ENCODE measurements at places on chromosomes 5 and 9. TPM values are rescaled to one million over a fixed set of nuclear protein-coding genes. Genes with fewer than 3 reads are reported as not detected.

HSPB3 gene
- not detected for total RNA-seq

IPO11 gene
- total RNA-seq, result 43.4 TPM

OR1J2 gene
- total RNA-seq, result not detected

OR1Q1 gene
- not detected for total RNA-seq

HMMR gene
- total RNA-seq, result 52.7 TPM

UNC13B gene
- 24.4 TPM for total RNA-seq

DNA sequence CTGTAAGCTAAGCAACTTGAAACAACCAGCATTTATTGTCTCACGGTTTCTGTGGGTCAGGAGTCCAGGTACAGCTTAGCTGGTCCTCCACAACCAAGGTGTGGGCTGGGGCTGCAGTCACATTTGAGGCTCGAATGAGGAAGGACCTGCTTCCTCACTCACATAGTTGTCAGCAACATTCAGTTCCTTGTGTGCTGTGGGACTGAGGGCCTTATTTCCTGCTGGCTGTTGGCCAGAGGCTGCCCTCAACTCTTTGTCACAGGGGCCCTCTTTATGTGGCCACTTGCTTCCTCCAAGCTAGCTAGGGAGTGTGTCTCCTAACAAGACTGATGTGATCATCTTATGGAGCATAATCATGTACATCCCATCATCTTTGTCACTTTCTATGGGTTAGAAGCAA is 29.2 kb upstream of the SEMA4D start:
- H3K27me3 ChIP-seq, result no peaks in the 10 kb centered on the region
- H3K27ac ChIP-seq, result no peak overlapping the region
- H3K36me3 ChIP-seq, result peaks cover 5% of the 10 kb centered on the region
- no peak overlapping the region for H3K4me3 ChIP-seq

- no peak overlapping the region for H3K27ac ChIP-seq
- no peaks in the 10 kb centered on the region for H3K36me3 ChIP-seq
- DNase-seq, result peak; percentile 13
- no peak overlapping the region for H3K4me3 ChIP-seq
Observed at GRCh38 chr9:83544002-83544698, 5.9 kb upstream of the FRMD3 start.

DNA sequence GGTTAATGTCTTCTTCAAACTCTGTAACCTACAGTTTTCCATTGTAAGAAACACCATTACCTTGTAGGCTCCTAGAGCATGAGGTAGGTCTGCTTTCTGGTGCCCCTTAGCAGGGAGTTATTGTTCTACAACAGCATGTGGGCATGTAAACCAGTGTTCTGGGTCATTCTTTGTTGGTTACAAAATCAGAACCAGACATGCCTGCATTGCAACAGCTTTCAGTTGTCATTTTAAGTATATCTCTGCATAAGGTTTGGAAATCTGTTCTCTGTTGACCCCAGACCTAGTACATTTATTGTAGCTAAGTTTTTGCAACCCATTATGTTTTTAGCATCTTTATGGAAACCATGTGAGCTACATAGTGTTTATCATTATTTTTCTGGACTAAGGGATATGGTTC is 10.9 kb downstream of the RGMB start:
- H3K27ac ChIP-seq, result no peak overlapping the region
- H3K36me3 ChIP-seq, result peaks cover 48% of the 10 kb centered on the region
- DNase-seq, result no peak

DNA sequence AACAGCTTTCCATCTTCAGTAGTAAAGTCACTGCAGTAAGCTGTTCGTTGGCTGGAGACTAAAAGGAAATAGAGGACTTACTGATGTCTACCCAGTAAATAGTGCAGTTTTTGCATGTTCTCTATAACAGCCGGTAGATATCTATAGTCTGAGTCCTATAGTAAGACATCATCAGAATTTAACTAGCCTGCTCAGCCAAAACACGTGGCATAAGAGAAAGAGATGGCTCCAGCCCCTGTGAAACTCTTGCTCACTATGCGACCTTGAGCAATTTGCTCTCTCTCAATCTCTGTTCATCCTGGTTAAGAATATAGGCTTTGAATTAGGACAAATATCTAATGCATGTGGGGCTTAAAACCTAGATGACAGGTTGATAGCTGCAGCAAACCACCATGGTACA is 201.6 kb upstream of the PAPPA start:
- H3K4me1 ChIP-seq, result no peaks in the 10 kb centered on the region
- DNase-seq, result no peak
- H3K27ac ChIP-seq, result no peak overlapping the region
- H3K4me3 ChIP-seq, result no peak overlapping the region
- H3K36me3 ChIP-seq, result no peaks in the 10 kb centered on the region

GRCh38 chr5:102716017-102716416 is 39.1 kb upstream of the PAM start:
- H3K27ac ChIP-seq, result no peak overlapping the region
- no peaks in the 10 kb centered on the region for H3K36me3 ChIP-seq
- peaks cover 35% of the 10 kb centered on the region for H3K4me1 ChIP-seq
- no peaks in the 10 kb centered on the region for H3K27me3 ChIP-seq
- no peak overlapping the region for H3K4me3 ChIP-seq

GRCh38 chr9:114813717-114814418 is 8.0 kb upstream of the TNFSF15 start:
- H3K36me3 ChIP-seq, result no peaks in the 10 kb centered on the region
- no peak for DNase-seq

DNA sequence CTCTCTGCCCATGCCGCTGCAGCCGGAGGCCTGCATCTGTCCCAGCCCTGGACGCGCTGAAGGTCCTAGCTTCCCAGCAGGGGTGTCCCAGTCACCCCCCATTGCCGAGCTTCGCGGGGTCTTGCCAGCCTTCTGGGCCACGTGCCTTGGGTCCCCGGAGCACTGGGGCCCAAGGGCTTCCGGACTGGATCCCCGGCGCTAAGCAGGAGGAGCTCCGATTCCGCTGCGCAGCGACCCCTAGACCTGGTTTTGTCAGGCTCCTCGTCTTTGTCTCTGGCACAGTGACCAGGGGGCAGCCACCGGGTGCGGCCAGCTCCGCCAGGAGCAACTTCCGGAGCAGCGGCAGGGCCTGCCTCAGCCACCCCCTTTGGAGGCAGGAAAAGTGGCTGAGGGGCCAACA is 3.3 kb upstream of the IRX1 start:
- H3K27me3 ChIP-seq, result no peaks in the 10 kb centered on the region
- H3K4me3 ChIP-seq, result no peak overlapping the region

DNA sequence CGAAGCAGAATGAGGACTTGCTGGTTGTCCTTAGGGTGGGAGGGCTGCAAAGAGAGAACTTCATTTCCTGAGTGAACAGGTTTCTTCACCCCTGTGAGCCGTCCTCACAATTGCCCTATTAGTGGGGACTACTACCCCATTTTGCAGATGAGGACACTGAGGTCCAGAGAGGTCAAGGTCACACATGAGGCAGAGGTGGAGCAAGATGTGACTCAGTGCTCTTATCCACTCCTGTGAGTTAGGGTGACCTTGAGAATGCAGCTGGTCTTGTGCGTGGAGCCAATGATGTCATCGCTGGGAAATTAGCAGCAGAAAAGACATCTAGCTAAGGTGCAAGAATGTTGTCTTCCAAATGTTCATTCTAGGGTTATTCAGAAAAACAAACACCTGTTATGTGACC is 26.9 kb downstream of the GPRIN1 start:
- H3K27me3 ChIP-seq, result no peaks in the 10 kb centered on the region
- H3K36me3 ChIP-seq, result no peaks in the 10 kb centered on the region
- H3K27ac ChIP-seq, result no peak overlapping the region
- DNase-seq, result no peak

DNA sequence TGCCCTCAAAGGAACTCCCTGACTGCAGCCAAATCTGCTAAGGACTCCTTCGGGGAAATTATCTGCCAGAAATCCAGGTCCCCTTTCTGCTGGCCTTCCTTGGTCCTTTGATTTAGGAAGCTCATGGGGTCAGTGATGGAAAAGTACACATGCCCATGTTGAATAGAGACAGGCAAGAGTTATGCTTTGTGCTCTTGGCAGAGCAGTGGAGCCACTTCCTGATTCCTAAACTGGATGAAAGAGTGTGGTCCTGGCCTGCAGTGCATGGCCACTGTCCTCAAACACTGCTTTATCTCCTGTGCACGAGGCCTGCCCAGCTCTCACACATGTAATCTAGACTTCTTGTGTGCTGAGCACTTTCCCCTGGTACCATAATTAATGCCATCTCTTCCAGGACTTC is 2.0 kb upstream of the EBF1 start:
- H3K27me3 ChIP-seq, result peaks cover 97% of the 10 kb centered on the region
- H3K4me3 ChIP-seq, result no peak overlapping the region
- no peak overlapping the region for H3K27ac ChIP-seq
- H3K4me1 ChIP-seq, result peaks cover 21% of the 10 kb centered on the region
- no peak for DNase-seq

DNA sequence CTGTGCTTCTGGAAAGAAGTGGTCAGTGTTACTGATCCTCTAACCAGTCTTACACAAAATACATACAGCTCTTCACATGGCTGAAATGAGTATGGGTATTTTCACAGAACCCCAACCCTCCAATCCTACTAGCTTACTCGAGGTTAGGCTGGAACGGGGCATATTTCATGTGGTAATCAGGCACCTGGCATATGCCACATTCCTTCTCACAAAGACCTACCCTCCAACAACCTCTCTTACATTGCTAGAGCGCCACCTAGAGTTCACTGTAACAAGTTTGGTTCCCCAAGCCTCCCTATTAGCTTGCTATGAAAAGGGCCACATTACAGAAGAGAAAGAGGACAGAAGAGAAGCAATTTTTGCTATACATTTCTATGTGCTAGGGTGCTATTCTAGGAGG is 597.3 kb downstream of the PRELID2 start:
- no peak overlapping the region for H3K27ac ChIP-seq
- H3K4me3 ChIP-seq, result no peak overlapping the region
- DNase-seq, result peak; percentile 75
- no peaks in the 10 kb centered on the region for H3K36me3 ChIP-seq

- no peak for DNase-seq
- peaks cover 32% of the 10 kb centered on the region for H3K4me1 ChIP-seq
- no peaks in the 10 kb centered on the region for H3K36me3 ChIP-seq
- H3K27me3 ChIP-seq, result no peaks in the 10 kb centered on the region
- H3K4me3 ChIP-seq, result no peak overlapping the region
Observed at GRCh38 chr5:134242146-134242545, 16.3 kb upstream of the PPP2CA start.

- no peak for DNase-seq
- no peak overlapping the region for H3K4me3 ChIP-seq
- peaks cover 29% of the 10 kb centered on the region for H3K4me1 ChIP-seq
- H3K27ac ChIP-seq, result no peak overlapping the region
Observed at GRCh38 chr5:392431-392988, 50.5 kb upstream of the EXOC3 start.

DNA sequence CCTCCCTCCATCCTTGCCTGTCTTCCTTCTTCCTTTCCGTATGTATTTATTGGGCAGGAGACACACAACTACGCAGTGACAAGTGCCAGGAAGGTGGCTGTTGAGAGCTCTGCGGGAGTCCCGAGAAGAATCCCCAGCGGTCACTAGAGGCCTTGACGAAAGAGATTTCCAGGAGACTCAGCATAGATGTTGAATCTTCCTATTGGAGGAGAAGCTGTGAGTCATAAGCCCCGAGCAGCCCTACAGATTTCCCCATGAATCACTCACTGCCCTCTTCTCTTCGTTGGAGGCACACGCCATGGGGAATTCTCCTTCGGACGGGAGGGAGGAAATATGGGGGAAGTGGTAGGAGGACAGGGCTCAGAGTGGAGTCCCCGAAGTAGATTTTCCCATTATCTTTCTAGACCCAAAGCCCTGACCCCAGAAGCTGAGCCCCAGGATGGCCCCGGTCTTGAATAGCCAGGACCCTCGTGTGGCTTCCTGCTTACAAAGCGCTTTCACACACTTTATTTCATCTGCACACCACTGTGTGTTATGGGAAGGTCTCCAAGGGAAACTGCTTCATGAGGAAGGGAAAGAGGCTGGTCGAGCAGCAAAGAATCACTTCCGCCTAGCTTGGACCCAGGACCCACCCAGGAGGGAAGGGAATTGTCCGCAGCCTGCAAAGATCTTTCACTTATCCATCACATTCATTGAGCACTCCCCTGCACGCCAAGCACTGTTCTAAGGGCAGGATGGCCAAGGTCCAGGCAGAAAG is 12.7 kb downstream of the DUSP1 start:
- H3K27ac ChIP-seq, result peak overlapping the region; percentile 90
- H3K4me3 ChIP-seq, result no peak overlapping the region
- DNase-seq, result peak; percentile 66
- H3K4me1 ChIP-seq, result peaks cover 23% of the 10 kb centered on the region
